ENCODE measurements at places on chromosomes 13 and 19.

- DNase-seq, result peak; percentile 36
These were observed 8.9 kb upstream of the VN1R1 start for GRCh38 chr19:57465680-57466381.

DNA sequence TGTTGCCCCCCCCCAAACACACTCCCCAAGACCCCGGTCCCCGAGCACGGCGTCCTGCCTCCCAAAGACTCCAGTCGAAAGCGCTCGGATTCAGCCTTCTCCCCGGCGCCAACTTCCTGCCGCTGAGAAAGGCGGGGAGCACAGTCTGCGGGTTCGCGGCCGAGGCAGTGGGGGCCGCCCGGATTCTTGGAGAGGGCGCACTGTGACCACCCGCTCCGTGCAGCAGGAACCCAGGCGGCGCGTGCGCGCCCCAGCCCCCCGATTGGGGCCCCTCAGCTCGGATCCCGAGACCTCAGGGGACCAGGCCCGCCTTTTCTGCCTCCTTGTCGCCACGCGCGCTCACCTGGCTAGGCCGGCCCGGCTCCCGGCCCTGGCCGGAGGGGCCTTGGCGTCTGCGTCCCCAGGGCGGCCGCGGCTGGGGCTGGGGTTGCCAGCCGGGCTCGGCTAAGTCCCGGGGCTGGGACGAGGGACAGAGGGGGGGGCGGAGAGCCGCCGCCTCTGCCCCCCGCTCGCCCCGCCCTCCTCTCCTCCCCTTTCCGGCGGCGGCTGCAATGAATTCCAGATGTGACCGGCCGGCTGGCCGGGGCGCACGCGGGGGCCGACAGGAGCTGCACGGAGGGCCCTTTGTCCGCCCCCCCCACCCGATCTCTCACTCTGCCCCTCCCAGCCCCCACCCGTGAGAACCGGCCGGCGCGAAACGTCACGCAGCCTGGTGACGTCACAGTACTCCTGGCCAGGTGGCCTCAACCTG lies at the start of gene S1PR2:
S1PR2 (minus strand) TSS at position 471 of the 751 bp plus-strand sequence. CDS start 6,426 bp downstream, outside the sequence.
- peak; percentile 90 for DNase-seq

GRCh38 chr13:23146811-23147625 lies 33.8 kb upstream of the SGCG start:
- DNase-seq, result no peak

DNA sequence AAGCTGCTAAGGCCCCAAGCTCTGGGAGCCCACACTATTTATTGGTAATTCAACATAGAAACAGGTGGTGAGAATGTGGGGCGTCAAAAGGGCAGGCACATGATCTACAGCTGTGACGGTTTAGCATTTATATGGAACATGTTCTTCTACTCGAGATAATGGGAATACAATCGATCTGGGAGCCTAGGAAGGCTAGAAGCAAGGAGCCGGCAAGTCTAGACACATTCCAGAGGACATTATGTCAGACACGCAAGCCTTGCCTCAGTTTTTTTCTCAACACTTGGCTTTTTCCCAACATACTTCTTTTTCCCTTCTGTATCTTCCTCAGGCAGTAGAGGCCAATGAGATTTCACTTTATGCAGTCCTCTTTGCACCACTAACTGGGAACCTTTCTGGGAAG lies 315.7 kb upstream of the SLITRK5 start:
- DNase-seq, result no peak

DNA sequence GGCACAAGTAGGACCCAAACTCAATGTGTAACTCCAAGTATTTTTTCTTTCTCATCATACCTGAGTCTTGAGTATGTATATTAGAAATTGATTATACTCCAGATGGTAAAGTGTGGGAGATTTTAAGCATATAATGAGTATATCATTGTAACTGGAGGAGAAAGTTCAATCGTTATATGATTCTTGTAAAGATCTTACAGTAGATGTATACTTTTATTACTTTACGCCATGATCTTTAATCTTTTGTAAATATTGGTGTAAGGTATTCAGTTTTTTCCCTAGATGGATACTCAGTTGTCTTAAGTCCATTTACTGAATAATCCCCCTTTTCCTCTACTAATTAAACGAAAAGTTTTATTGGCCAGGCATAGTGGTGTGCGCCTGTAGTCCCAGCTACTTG lies 25.2 kb downstream of the PAN3 start:
- no peak for DNase-seq

DNA sequence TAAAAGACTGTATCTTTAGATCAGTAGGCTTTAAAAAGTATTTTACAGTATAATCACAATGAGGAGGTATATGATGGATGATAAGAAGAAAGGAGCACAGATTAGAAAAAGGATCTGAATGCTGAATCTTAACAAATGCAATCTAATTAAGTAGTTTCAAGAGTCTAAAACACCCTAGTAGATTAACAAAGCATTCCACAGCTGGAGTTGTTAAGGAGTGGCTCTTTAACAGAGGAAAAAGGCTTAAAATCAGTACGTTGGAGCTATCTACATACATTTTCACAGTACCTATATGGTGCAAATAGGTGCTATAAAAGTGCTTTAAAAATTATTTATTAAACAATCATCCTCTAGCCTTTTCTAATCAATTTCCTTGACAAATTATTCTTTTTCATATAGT lies 34.5 kb downstream of the TSC22D1 start:
- DNase-seq, result no peak

GRCh38 chr19:30263830-30264381 lies 108.3 kb upstream of the ZNF536 start:
- DNase-seq, result no peak

- DNase-seq, result no peak
These were observed 2.6 kb upstream of the EBPL start for GRCh38 chr13:49693877-49694276.

DNA sequence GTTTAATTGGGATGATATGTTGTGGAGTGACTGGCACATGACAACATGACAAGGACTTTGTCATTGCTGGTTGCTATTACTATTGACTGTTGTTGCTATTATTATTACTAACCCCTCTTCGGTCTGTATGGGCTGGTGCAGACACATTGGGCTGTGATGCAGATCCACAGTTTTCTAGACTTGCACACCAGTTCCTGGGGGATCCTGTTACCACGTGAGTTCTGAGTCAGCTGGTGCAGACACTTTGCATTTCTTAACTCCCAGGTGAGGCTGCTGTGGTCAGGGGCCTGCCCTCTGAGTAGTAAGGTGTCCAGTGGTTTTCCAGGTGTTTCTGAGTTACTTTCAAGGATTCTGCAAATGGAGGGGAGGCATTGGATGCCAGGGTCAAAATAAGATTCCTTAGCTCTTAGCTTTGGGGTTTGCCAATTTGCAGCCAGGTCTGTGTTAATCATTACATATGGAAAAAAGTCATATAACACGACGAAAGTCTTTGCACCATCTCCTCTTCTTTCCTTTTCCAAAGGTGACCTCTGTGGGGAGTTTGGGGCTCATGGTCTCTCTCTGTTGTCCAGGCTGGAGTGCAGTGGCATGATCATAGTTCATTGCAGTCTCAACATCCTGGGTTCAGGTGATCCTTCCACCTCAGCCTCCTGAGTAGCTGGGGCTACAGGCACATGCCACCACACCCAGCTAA lies 19.3 kb downstream of the BICRA start:
- no peak for DNase-seq

DNA sequence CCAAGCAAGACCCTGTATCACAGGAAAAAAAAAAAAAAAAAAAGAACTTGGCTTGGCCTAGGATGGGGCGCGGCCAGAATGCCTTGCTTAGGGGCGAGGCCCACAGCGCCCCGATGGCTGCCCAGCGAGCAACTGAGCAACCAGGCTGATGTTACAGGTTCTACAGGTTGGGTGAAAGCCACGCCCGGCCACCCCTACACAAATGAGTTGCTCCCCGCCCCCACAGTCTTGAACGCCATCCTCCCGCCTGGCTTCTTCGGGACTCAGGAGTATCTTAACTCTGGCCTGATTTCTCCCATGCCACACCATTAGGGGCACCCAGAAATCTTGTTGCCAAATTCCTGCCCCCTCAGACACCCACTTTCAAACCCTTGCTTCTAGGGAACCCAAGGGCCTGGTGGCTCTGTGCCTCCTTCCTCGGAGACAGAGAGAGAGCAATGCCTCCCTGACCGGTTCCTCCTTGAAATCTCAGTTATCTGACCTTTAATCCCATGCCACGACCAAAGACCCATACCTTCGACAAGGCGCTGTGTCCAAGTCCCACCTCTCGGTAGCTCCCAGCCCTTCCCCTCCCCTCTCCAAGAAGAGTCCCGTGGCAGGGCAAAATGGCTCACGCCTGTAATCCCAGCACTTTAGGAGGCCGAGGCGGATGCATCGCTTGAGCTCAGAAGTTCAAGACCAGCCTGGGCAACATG lies 1.1 kb upstream of the CBLC start:
- no peak for DNase-seq

DNA sequence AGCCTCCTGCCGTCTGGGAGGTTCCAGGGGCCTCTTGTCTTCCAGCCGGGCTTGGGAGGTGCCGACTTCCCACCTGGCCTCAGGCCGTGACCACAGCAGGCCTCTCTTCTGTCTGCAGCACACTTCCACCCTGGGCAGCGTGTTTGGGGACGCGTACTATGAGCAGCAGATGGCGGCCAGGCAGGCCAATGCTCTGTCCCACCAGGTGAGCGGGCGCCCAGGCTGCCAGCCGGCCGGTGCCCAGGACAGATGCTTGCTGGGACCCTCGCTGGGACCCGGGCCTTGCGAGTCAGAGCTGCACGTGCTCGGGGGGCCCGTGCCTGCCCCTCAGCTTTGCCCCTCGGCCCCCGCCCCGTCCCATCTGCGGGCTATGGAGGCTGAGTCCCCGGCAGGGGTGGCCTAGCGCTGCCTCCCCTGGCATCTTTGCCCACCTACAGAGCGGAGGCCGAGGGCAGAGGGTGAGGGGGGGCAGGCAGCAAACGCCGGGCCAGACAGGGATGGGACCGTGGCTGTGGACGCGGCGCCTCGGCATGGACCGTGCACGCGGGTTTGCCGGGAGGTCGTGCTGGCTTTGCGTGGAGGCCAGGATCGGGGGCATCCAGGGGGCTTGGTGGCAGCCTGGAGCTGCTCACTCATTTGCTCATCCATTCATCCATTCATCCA lies 16.2 kb downstream of the COMP start:
- DNase-seq, result peak; percentile 20

GRCh38 chr19:50365434-50366306 lies at the start of gene NAPSA:
Gene NAPSA (minus strand): TSS chr19:50365639. CDS start chr19:50365621, 18 bp downstream.
- DNase-seq, result no peak

DNA sequence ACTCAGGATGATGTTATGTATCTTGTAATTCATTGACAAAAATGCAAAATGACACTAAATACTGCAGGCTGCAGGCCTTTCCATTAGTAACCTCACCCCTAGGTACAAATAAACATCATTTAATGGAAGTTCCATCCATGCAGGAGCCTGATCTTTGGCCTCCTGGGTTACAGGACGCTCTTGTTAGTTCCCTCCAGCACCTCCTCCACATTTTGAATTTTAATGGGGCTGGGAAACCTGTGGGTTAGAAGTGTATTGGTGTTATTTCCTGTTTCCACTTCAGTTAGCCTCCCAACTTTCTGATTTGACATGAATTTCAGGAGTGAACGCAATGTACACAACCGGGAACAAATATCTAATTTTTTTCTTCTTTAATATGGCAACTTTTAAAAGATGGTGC lies 237.1 kb upstream of the ARGLU1 start:
- no peak for DNase-seq

DNA sequence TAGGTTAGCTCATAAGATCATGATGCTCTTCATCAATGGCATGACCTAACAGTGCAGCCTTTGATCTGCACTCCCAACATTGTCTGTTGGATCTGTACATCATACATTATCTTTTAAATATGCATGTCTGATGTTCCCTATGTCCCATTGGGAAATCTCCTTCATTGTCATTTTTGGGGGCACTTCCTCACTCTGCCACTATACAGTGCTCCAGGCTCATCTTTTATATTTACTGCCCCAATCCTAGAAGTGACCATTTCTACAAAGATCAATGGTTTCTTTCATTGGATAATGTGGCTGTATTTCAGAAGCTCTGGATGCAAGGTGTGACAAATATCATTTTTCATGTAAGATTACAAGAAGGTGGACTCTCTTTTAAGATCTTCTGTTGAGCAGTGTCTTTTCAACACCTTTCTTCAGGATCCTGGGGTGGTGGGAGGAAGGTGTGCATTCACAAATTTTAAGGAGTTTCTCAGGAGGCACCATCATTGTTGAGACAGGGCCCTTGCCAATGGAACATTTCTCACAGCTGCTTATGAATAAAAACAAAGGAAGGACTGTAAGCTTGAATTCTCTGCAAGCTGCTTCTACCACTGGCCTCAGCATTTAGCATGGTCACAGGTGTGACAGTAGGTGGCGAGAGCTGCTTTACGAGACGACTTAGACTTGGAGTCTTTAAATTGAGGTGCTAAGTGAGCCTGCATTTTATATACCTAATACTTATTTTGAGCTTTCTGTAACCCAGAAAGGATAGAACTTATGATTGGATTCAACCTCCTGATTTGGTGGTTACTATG lies 403.0 kb downstream of the LMO7 start:
- DNase-seq, result no peak

- peak; percentile 89 for DNase-seq
These were observed 40.3 kb downstream of the ANKRD10 start for GRCh38 chr13:110874508-110874960.

- DNase-seq, result peak; percentile 51
These were observed 58.7 kb upstream of the PABPC3 start for GRCh38 chr13:25037057-25037813.

DNA sequence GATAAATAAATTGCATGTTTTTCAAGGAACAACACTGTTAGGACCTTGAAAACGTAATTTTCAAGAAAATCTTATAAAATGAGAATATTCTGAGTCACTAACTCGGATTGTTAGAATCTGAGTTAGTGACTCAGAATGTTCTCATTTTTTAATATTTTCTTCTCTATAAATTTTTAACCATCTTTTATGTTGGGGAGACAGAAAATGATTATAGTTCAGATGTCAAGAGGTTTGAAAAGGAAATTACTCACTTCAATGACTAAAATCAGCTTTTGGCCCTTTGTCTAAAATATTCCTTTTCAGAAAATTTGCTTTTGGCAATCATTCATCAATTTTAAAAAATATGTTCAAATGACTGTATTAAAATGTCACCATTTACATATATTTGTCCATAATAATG lies 264.2 kb upstream of the EDNRB start:
- no peak for DNase-seq

DNA sequence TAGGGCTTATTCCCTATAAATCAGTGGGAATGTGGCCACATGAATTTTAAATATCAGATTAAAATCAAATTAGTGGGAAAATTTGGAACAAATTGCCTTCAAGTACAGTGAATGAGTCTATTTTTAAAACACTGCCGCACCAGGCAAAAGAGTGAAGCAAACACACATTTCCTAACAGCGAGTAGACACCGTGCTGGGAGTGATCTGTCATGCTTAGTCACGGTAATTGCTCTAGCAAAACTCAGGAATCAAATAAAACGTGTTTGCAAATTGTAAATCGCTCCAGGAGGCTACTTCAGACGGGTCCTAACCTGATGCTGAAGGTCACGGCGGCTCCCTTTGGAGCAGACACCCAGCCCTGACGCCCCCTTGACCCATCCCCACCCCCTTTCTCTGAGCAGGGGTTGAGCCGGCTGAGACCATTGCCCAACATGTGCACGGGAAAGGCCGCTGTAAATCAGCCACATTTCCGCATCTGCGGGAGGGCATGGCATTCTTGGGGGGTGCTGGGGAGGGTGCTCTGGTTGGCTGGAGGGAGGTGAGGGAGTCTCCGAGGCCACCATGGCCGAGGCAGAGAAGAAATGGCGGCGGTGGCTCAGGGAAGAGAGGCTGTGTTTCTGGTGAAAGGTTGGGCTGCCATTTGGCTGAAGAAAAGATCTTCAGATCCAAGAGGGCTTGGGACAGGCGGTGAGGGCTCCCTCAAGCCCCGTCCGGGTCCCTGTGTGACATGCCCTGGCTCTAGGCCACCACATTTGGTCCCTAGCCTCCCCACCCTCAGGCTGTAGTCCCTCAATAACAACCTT lies 8.9 kb downstream of the CEBPA start:
- no peak for DNase-seq

All from BE2C (cell line).